ENCODE measurements at places on chromosomes 5 and 9.

DNA sequence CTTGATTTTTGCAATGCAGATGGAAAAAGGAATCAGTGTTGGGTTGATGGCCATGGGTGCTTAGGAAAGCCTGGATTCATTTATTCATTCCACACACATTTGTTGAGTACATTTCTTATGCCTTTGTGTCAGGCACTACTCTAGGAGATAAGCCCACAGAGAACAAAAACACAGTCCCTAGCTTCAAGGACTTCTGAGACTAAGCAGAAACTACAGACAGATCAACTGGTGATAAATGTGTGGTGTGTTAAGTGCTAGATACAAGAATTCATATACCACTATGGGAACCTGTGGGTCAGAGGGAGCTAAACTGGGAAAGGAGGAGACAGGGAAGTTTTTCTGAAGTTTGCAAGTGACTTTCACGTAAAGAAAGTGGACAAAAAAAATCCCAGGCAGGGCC lies 119.9 kb downstream of the CEMIP2 start:
- DNase-seq: no peak

DNA sequence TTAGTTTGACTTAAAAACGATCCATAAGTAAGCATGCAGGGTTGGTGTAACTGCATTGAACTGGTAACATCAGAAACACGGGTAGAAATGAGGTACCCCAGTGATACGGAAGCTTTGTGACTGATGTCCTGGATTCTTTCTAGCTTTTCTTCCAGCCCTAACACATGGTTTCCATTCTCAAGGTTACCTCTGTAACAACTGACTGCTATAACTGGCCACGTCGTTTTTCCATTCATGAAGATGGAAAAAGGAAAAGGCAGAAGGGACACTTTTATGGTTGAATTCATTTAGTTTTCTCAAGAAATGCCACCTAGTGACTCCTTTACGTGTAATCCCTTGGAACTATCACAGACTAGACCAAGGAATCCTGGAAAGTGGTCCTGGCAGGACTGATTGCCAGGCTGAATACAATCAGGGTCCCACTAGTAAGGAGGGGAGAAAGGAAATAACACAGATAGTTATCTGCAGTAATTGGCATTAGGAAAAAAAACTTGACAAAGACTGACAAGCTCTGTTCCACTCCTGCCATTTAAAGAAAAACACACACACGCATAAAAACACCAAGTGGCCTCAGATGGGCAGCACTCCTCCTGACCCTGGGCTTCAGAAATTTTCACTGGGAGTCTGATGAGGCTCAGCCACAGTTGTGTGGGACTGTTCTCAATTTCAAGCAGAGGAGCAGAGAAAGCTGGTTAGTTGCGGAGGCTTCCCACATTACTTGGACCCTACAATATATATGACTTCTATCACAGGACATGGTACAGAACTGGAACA lies 77.5 kb upstream of the ZNF169 start:
- DNase-seq: no peak

DNA sequence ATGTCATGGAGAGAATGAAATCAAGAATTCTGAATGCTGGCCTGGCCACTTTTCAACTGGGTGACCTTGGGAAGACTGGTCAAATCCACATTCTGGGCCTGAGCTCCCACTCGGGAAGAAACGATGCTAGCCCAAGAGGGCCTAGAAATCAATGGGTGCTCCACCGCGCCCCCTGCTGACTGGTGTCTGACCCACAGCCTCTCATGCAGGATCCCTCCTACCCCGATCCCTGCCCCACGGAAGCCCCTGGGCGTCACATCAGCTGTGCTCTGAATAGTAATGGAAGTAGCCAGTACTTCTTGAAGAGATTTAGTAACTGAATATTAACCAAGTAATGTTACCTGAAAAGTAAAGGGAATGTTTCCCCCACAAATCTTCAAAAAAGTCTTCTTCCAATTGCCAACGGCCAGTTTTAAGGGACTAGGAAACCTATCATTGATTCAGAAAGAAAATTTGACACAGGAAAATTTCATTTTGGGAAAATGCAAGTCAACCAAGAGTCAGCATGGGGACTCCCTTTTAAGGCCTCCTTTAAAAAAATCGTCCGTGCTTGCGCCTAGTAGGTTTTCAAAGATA lies 43.9 kb downstream of the CRB2 start:
- no peak for DNase-seq

- DNase-seq: no peak
These were observed 111.3 kb upstream of the SAP30L start for GRCh38 chr5:154334406-154335064.

- no peak for DNase-seq
These were observed 34.0 kb upstream of the AFAP1L1 start for GRCh38 chr5:149237662-149238061.

DNA sequence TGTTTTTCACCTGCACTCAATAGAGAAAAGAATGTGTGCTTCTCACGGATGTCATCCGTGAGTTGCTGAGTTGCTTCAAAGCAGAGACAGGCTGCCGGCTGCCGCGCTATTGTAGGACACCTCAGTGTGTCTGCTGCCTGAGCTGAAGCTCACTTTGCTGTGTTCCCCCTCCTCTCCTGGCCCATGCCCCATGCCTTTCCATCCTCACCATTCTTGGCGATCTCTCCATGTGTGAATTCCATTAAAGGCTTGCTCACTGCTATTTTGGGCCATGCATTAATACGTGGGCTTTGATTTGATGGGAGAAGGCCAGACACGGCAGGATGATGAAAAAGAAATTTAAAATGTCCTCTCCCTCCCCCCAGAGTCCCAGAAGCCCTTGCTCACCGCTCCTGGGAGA lies 14.5 kb downstream of the ADAM19 start:
- DNase-seq: no peak

GRCh38 chr9:26656003-26656870 lies 236.4 kb downstream of the CAAP1 start:
- DNase-seq: peak; percentile 19

DNA sequence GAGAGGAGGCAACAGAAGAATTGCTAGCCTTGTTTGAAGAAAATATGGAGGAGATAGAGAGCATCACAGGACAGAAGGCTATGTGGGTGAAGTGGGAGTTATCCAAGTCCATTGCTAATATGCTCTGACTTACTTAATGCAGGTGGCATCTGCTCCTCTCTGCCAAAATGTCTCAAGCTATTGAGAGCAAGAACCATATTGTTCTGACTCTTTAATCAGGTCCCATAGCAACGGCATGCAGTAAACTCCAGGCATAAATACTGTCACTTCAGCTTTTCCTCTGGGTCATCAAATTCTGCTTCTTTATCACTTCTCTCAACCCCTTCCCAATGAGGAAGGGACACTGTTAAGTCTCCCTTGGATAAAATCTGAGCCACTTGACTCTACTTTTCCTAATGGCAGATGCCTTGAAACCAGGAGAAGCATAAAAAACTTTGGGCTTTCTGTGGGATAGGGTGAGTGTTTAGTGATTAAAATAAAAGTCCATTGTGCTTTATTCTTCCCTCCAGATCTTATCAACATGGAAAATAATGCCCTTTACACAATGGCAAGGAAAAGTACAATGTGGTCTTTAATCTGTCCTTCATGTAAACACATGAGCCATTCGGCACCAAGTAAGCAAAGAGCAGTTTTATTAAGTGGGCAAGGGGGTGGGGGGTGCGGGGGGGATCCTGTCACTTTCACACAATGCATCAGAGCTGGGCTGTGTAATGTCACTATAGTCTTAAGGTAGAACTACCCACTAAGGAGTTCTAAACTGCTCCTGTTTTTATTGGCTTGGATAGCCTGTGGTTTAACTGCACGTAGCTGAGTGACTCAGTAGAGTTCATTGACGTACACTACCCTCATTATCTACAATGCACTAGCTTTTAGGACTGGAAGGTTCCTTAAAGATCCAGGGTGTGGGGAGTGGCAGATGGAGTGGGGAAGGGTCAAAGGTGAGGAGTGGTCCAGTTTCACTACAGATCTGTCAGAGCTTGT lies 71.0 kb upstream of the TARS1 start:
- DNase-seq: peak; percentile 91

DNA sequence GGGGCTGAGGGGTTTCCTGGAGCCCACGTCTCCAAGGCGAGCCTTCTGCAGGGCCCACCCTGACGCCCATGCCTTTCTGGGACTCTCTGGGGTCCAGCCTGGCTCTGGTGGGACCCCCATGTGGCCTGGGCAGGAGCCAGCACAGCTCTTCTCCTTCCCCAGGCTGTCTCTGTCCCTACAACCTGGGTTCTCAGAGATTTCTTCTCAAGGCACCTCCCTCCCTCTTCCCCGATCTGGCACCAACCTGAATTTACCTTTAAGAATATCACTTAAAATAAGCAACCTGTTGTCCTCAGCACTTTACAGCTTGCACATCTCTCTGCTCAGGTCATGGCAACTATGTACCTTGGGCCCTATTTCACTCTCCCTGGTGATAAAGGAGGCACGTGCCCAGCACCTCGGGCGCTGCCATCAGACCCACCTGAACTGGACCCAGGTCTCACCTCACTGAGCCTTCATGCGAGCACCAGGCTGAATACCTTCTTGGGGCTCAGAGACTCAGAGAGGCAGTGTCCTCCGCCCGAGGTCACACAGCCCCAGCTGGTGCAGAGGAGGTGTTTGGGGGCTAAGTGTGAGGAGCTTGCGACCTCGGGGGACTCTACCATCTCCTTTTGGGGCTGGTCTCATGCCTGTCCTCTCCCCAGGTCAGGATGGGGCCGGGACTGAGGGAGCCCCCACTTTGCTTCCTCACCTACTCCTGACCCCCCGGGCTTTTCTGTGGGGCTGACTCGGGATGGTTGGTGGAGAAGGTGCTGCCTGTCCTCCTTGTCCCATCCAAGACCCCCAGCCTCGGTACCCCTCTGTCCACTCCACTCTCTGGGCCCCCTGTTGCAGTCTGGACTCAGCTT lies 217.7 kb downstream of the C9orf50 start:
- no peak for DNase-seq

DNA sequence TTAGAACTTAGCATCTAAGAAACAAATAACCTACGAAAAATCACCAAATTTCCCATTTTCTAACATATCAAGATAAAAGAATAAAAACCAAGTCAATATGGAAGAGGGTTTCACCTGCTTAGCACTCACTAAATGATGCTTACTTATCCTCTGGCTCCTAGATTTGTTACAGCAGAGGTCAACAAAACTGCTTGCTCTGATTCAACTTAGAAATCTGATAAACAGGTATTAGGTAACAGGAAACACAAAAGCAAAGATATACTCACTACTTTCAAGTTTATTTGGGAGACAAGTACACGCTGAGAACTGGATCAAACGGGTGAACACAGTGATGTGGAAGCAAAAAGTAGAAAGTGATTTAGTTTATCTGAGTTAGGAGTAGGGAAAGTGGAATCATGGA lies 235.7 kb upstream of the TARS1 start:
- DNase-seq: no peak

GRCh38 chr9:134167530-134167931 lies 3.2 kb upstream of the RNU6ATAC start:
- DNase-seq: peak; percentile 40

DNA sequence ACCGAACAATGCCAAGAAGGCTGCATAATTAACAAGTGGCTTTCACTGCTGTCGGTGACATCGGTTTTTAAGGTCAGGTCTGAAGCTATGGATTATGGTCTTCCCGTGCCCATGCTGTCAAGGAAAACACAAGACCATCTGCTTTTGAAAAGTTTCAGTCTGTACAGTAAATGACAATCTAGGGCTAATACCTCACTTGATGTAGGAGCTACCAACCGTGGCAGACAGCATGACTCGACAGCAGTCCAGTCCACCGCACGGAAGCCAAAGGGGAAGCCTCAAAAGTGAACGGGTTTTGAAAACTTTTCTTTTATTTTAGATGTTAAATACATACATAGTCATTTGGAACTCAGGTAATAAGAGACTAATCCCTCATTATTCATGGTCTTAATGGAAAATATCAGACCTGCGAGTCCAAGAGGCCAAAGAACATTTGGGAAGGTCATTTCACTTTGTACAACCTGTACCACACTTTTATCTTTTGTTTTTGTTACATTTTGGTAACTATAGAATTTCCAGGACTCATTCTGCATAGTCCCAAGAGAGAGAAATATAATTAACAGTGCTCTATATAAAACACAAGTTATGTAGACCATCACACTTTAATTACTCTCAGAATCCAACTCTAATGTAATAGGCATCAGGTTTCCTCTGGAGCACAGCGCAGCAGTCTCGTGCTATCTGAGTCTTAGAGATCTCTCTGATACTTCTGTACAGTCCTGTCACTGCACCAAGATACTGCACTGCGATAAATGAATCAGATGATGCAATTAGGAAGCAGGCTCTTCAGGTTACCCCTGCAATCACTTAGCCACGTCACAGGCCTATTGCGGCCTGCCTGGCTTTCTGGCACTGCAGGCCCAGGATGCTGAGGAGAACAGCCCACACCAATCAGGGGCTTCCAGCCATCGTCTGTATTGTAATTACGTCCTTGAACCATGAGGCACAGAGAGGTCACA lies 184.9 kb downstream of the FANCC start:
- no peak for DNase-seq

- no peak for DNase-seq
These were observed 9.9 kb downstream of the RBM27 start for GRCh38 chr5:146213210-146213826.

- peak; percentile 30 for DNase-seq
These were observed 171.5 kb upstream of the GNA14 start for GRCh38 chr9:77819657-77820056.

DNA sequence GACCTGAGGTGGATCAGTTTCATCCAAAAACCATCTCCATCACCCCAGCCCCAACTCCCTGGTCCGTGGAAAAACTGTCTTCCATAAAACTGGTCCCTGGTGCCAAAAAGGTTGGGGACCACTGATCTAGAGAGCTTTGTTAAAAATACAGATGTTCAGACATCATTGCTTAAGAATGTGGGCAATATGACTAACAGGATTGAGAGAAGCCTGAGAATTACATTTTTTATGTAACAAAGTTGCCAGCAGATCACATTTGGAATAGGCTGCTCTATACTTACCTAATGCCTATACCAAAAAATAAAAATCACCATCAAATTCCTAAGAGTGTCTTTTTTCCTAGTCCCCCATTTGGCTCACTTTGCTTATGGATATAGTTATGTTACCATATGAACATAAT lies 143.3 kb downstream of the RAPGEF6 start:
- DNase-seq: no peak

DNA sequence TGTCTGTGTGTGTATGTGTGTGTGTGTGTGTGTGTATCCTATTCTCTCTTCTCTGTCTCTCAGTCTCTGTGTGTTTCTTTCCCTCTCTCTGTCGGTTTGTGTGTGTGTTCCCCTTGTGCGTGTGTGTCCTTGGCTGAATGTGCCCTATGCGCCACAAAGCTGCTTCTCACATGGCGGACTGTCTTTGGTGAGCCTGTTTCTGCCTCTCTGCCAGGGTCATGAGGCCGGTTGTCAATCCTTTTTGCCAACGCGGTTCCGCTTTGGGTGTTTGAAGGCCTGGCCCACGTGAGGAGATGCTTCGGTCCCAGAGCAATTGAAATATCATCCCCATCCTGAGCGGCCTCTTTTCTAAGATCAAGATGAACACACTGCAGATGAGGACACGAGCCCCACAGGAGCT lies 476.0 kb downstream of the SPATA31A7 start:
- DNase-seq: no peak

Measured in stromal cell of bone marrow (primary cell).